ENCODE measurements at places on chromosomes 6 and 20. TPM values are rescaled to one million over a fixed set of nuclear protein-coding genes. Genes with fewer than 3 reads are reported as not detected.
A peak's percentile ranks its signal among the peaks of the same experiment; 100 is the strongest.

DNA sequence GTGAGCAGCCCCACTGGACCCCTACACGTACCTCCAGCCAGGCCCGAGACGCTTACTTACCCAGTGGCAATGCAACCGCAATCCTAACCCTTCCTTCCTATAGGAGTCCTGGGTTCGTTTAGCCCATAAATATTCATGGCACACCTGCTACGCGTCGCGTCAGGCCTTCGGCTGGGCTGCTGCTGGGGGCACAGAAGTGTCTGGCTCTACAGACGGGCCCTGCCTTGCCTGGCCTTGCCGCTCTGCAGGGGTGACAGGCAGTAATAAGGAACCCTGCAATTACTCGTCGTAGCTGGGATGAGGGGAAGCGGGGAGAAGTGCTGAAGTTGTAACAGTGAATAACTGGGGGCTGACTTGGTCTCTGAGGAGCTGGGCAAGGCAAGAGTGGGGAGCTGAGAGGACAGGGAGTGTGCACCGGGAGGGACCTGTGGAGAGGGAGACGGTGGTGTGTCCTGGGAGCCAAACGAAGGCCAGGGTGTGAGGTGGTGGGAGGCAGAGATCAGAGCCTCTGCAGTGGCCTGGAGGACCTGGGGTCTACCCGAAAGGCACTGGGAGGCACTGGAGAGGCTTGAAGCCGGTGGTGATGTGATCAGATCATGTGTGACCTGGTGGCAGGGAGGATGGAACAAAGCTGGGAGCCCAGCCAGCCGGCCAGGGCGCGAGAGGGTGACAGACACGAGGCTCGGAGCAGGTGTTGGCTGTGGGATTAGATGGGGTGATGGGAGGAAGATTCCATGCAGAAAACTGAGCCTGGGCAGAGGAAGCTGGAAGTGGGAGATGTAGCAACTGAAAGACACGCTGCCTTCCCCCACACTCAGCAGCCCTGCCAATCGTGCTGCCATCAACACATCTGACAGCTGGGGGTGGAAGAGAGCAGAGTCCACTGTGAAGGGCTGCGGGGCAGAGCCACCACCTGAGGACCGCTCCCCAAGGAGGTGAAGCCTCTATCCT lies 36.4 kb downstream of the PSMG4 start:
- no peak overlapping the region for H3K4me3 ChIP-seq
- DNase-seq = no peak
- H3K36me3 ChIP-seq = no peaks in the 10 kb centered on the region
- H3K4me1 ChIP-seq = no peaks in the 10 kb centered on the region

DNA sequence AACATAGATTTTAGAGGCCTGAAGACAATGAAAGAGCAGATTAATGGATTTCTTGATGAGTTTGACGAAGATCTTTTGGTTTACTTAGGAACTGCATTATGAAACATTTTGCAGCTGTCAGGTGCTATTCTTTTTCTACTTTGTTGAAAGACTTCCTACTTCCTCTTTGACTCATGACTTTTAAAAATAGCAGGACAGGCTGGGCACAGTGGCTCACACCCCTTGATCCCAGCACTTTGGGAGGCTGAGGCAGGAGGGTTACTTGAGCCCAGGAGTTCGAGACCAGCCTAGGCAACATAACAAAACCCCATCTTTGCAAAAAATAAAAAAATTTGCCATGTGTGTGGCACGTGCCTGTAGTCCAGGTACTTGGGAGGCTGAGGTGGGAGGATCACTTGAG lies 52.0 kb downstream of the ITCH start:
- H3K4me1 ChIP-seq = peaks cover 43% of the 10 kb centered on the region
- no peak overlapping the region for H3K4me3 ChIP-seq
- H3K27ac ChIP-seq = peak overlapping the region; percentile 5
- peaks cover 16% of the 10 kb centered on the region for H3K36me3 ChIP-seq

Gene PDE10A
- total RNA-seq = not detected

Gene SNAP91
- total RNA-seq = not detected
